ENCODE measurements at places on chromosomes 11 and 22.

DNA sequence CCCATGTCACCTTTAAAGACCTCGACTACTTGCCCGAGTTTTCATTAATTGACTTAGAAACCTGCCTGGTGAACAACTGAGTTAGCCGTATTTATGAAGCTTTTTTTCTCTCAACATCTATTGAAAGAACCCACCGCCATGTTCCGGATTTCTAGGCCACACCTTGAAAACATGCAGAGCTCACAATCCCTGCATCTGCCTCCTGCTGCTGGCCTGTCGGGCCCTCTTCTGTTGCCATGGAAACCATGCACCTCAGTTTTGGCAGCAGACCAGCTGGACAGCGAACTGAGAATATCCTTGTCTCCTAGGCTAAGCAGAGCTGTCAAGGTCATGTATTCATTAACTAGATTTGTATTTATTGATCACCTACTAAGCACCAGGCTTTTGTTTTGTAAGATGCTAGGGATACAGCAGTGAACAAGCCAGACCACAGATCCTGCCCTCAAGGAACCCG lies 4.3 kb upstream of the PATZ1 start:
- no peak for DNase-seq

DNA sequence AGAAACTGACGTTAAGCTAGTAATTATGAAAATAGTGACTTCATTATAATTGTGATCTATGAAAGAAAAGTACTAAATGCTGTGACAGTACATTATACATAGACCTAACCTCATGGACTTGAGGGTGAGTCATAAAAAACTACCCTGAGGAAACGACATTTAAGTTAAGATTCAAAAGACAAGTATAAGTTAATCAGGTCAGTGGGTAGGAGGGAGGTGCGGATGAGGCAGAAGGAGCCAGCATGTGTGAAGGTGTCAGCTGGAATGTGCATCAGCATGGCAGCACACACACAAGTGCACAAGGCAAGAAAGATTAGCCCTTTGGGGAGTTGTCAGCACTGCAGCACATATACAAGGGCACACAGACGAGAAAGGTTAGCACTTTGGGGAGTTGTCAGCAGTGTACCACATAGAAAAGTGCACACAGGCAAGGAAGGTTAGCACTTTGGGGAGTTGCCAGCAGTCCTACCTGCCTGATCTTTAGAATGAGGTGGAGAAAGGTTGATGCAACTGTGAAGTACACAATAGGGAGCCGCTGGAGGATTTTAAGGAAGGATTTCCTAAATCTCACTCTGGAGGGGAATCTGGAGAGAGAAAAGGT lies 31.6 kb upstream of the CAVIN3 start:
- DNase-seq, result no peak

- peak; percentile 92 for DNase-seq
Measured at GRCh38 chr11:94132152-94132558, 3.5 kb downstream of the PANX1 start.

DNA sequence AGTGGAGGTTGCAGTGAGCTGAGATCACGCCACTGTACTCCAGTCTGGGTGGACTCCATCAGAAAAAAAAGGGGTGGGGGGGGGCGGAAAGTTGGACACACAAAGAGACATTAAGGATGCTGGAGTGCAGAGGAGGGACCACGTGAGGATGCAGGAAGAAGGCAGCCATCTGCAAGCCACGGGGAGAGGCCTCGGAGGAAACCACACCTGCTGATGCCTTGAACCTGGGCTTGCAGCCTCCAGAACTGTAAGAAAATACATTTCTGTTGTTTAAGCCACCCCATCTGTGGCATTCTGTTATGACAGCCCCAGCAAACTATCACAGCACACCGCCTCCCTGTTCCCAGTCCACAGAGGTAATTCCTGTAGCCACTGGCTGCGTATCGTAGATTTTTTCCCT lies 9.2 kb upstream of the STIP1 start:
- no peak for DNase-seq

- peak; percentile 48 for DNase-seq
Measured at GRCh38 chr22:21009638-21010425, 5.1 kb upstream of the P2RX6 start.

DNA sequence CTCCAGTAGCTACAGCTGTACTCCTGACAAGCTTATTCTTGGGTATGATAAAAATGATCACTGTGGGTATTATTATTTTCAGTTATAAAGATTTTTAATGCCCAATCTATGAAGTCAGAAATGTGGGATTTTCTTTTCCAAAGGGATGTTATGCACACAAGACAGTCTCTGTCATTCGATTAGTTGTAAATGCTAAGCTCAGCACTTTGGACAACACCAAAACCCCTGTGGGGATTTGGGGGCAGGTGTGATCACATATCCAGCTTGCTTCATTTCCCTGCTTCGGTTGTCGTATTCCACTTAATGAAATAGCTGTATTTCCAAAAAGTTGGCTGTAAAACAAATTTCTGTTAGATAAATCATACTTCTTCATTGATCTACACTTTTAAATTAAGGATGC lies 931.5 kb downstream of the NTM start:
- no peak for DNase-seq

DNA sequence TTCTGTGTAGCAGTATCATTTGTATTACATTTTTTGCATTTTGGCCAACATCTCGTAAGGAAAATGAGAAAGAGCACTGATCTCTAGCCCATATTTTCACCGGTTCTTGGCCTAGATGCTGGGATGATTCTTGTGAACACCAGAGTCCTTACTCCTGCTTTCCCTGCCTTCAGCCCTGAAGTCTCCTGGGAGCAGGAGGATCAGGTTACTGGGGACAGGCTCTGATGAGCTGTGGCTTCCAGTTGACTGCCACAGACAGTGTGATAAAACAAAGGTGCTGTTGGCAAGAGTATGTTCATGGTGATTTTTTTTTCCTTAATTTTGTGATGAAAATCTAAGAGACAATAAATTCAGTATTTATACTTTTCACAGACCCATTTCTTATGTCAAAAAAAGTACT lies 34.2 kb upstream of the ADSL start:
- no peak for DNase-seq

GRCh38 chr22:36816636-36817524 lies at the start of gene PVALB:
PVALB (minus strand) TSS chr22:36817035; CDS start chr22:36817005, 30 bp downstream.
- peak; percentile 29 for DNase-seq

GRCh38 chr11:14924318-14924717 lies 32.3 kb upstream of the CYP2R1 start:
- no peak for DNase-seq

- DNase-seq, result peak; percentile 64
Measured at GRCh38 chr11:106821826-106822225, 196.4 kb downstream of the GUCY1A2 start.

GRCh38 chr11:81573367-81573766 lies 1160.3 kb downstream of the FAM181B start:
- no peak for DNase-seq

DNA sequence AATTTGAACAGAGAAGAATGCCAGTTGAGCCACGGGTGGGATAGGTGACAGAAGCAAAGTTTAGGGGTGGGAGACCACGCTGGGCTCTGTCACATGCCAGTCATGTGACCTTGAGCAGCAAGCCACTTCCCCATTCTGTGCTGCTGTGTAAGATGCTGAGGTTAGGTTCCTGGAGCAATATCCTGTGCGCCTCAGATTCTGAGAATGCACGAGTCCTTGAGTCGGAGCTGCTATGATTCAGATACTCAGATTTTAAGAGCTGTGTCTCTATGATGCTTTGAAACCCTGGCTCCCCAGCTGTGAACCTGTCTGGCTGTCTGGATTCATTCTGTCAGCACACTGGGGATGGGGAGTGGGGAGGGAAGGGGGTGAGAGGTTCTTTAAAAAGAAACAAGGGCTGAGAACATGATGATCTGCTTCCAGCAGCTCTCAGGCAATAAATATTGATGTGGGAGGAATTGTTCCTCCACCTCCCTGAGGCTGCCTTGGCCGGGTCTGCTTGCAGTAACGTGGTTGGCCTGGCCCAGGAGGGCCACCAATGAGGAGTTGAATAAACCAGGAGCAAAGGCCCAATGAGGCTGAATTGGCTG lies 24.0 kb downstream of the SLCO2B1 start:
- DNase-seq, result peak; percentile 36

- DNase-seq, result no peak
Measured at GRCh38 chr11:33863418-33864172, 28.3 kb downstream of the LMO2 start.

DNA sequence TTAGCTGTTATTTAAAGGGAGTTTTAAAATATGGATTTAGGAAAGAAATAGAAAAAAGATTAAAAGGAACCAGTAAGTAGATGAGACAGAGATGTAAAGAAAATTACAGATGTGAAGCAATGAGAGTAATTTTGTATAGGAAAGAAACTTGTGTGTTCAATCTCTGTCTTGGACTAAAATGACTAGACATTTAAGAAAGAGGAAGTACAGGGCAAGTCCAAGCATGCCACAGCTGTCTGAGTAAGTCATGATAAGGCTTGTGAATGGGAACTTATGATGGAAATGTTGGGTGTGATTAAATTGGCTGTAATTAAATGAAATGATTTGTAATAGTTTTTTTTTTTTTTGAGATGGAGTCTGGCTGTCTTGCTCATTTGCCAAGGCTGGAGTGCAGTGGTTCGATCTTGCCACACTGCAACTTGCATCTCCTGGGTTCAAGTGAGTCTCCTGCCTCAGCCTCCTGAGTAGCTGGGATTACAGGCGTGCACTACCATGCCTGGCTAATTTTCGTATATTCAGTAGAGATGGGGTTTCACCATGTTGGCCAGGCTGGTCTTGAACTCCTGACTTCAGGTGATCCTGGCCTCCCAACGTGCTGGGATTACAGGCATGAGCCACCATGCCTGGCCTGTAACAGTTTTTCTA lies 5.9 kb upstream of the ACY3 start:
- DNase-seq, result peak; percentile 22

DNA sequence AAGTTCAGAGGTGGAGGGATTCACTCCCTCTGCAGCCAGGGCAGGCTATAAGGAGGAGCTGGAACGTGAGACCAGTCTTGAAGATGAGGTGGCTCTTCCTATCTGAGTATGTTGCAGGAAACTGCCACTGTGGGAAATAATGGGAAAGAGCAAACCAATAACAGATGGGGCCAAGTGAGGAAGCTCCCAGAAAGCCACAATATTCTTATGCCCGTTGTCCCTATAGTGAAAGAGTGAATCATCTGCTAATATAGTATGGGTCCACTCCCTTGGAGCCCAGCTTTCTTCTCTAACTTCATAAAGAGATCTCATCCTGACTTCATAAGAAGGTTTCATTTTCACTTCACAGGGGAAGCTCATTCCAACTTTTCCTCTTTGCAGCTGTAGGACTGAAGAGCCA lies 206.4 kb downstream of the BLID start:
- DNase-seq, result no peak

DNA sequence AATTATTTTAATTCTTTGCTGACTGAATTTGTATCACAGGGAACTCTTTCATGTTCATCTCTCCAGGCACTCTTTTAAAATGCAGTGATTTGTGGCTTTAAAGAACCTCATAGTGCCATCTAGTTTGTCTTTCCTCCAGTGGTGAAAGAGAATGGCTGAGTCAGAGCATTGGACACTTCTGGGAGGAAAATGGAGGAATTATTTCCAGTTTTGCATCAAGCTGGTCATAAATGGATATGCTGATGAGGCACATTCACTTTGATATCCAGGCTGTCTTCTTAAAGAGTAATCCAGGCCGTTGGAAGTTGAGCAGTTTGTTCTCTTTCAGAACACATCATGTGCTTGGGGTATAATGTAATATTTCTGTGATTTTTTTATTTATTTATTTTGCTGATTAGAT lies 273.7 kb downstream of the DDX10 start:
- DNase-seq, result no peak

DNA sequence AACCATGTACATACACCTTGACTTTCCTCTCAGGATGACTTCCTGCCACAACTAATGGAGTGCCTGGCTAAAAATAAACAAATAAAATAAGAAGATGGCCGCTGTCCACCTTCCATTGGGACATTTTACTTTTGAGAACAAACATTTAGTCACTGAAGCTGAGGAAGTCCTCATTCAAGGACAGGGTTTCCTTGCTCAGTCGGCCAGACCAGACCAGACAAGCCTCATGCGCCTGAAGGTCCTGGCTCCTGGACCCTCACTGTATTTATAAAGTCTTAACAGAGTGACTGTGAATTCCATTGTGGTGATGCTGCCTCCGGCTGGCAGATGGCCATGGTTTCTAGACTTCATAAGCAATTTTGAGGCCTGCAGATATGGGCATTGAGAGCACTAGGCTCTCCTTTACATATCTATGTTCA lies 114.5 kb downstream of the MAML2 start:
- DNase-seq, result peak; percentile 93

GRCh38 chr22:50308597-50308935 lies 1.1 kb upstream of the PLXNB2 start:
- DNase-seq, result peak; percentile 68

- peak; percentile 90 for DNase-seq
Measured at GRCh38 chr11:86041975-86042378, 26.9 kb downstream of the PICALM start.

DNA sequence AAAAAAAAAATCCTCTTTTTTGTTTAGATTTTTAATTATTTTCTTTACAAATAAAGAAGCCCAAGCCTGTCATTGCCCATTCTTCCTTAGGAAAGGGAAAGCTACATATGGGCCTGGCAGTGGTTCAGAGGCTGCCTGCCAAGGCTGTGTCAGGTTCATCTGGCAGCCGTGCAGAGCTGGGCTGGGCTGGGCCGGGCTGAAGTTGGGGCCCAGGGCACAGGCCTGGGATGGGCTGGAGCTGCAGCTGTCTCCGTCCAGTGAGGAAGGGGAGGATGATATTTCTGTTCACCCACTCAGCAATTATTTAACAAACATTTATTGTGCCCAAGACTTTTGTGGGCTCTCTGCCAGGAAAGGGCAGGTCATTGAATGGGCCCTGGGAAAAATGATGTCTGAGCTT lies 4.6 kb downstream of the PRR5L start:
- peak; percentile 41 for DNase-seq

DNA sequence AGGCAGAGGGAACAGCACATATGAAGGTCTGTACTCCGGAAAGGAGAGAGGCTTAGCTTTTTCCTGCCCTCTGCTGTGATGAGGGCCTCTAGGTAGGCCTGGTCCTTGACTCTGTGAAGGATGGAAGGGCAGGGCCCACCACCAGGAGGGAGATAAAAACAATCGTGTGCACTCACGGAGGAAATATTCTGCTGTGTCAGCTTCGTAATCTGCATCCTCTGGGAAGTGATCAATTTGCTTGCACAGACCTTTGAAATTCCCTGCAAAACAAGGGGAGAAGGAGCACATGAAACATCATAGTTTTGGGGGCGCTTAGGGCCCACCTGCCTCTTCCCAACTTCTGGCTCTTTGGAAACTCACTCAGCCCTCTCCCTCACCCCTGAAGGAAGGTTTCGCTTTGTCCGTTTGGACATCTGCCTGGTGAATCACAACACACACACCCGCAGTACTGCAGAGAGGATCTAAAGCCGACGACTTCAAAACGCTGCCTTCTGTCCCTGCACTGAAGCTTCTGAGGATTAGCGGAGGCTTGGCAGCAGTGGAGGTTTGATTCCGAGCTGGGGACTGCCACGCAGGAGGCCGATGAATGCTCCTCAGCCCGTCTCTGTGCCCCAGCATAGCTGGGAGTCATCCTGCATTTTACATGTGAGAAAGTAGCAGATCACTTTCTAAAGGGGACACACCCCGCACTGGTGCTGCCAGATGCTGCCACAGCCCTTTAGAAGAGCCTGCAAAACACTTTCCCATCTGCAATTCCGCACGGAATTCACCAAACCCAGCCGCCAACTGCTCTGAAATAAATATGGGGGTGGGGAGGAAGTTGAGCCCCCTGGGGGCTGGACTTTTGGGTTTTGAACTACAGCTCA lies 58.6 kb upstream of the EIF3D start:
- peak; percentile 47 for DNase-seq
